ENCODE measurements at places on chromosomes 1 and 21. TPM values are rescaled to one million over a fixed set of nuclear protein-coding genes. Genes with fewer than 3 reads are reported as not detected.

LCA5L gene
- polyA plus RNA-seq, result 2.5 TPM

MAN1C1 gene
- polyA plus RNA-seq, result 18.4 TPM

GPX7 gene
- 22.2 TPM for polyA plus RNA-seq

SPRR1A gene
- polyA plus RNA-seq, result 41.1 TPM

ZFP69 gene
- polyA plus RNA-seq, result 9.5 TPM

UBXN10 gene
- 0.50 TPM for polyA plus RNA-seq

RGS4 gene
- 0.84 TPM for polyA plus RNA-seq

CFHR2 gene
- polyA plus RNA-seq, result not detected

SLC16A4 gene
- 2.8 TPM for polyA plus RNA-seq

DENND1B gene
- 8.8 TPM for polyA plus RNA-seq

ZMYND12 gene
- 3.2 TPM for polyA plus RNA-seq

ANXA9 gene
- 2.1 TPM for polyA plus RNA-seq

CLCA1 gene
- 0.07 TPM for polyA plus RNA-seq

FCRL5 gene
- polyA plus RNA-seq, result 8.1 TPM

TRIM45 gene
- polyA plus RNA-seq, result 2.7 TPM

TNNI3K gene
- 0.94 TPM for polyA plus RNA-seq

COPA gene
- polyA plus RNA-seq, result 61.5 TPM

AKR1A1 gene
- 130 TPM for polyA plus RNA-seq

ETV3L gene
- polyA plus RNA-seq, result 1.0 TPM

IFNLR1 gene
- 1.3 TPM for polyA plus RNA-seq

CACHD1 gene
- polyA plus RNA-seq, result 12.9 TPM

CD5L gene
- 6.8 TPM for polyA plus RNA-seq

CAMK1G gene
- 0.27 TPM for polyA plus RNA-seq

CRABP2 gene
- 75.0 TPM for polyA plus RNA-seq

LDLRAD1 gene
- 0.18 TPM for polyA plus RNA-seq

APCS gene
- polyA plus RNA-seq, result 0.16 TPM

CR1L gene
- polyA plus RNA-seq, result 0.46 TPM

TNNT2 gene
- 10.0 TPM for polyA plus RNA-seq

S1PR1 gene
- 45.6 TPM for polyA plus RNA-seq

COL16A1 gene
- polyA plus RNA-seq, result 39.3 TPM

RHBDL2 gene
- 2.3 TPM for polyA plus RNA-seq

OLFM3 gene
- polyA plus RNA-seq, result 0.07 TPM

IGSF3 gene
- polyA plus RNA-seq, result 6.4 TPM

DBT gene
- 4.5 TPM for polyA plus RNA-seq

WLS gene
- polyA plus RNA-seq, result 14.7 TPM

GNAT2 gene
- 0.05 TPM for polyA plus RNA-seq

SLAMF9 gene
- polyA plus RNA-seq, result 0.71 TPM

GNG4 gene
- polyA plus RNA-seq, result 9.8 TPM

TCHH gene
- 1.4 TPM for polyA plus RNA-seq

AGT gene
- 22.3 TPM for polyA plus RNA-seq

PRAMEF2 gene
- 0.09 TPM for polyA plus RNA-seq

NEGR1 gene
- polyA plus RNA-seq, result 3.3 TPM

PANK4 gene
- polyA plus RNA-seq, result 27.1 TPM

BSND gene
- polyA plus RNA-seq, result 0.11 TPM

GLIS1 gene
- polyA plus RNA-seq, result 0.59 TPM

MAN1A2 gene
- 10.6 TPM for polyA plus RNA-seq

Data from thymus (tissue), 14 donors.